Psoas muscle (tissue), 8 donors: ENCODE measurements at places on chromosomes 2 and 18. TPM values are rescaled to one million over a fixed set of nuclear protein-coding genes. Genes with fewer than 3 reads are reported as not detected.

GRCh38 chr2:12318427-12319057 lies 398.2 kb upstream of the TRIB2 start:
- DNase-seq, result no peak

DNA sequence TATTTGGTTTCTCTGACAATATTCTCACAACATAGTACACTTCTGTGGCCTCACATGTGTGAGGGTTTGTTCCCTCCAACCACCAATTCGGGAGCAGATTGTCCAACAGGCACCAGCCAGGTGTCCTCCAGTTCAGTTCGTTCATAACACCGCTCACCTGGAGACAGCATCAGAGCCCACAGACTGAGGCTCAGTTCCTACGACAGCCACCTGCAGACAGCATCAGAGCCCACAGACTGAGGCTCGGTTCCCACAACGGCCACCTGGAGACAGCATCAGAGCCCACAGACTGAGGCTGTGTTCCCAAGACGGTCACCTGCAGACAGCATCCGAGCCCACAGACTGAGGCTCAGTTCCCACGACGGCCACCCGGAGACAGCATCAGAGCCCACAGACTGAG lies 58.2 kb upstream of the SNTG2 start:
- DNase-seq, result no peak

- DNase-seq, result no peak
Measured at GRCh38 chr18:58370612-58371011, 258.3 kb downstream of the ALPK2 start.

DNA sequence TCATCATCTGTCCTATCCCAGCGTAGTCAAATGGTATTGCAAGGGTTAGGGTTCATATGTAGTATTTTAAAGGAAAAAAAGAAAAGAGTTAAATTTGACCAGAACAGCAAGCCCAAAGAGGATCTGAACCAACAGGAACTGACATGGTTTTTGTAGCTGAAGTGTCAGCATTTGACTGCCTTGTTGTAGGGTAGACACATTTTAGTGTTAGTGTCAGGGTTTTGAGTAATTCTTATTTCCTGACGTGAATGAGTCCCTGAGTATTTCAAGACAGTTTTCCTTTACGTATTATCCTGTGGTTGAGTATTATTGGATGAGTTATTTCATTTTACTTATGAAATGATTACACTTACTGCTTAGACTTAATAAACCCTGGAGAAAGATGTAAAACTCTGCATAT lies 173.3 kb upstream of the ZEB2 start:
- DNase-seq, result no peak

GRCh38 chr2:144983107-144983506 lies 463.2 kb upstream of the ZEB2 start:
- DNase-seq, result no peak

GRCh38 chr2:171214093-171214492 lies 53.4 kb upstream of the TLK1 start:
- DNase-seq, result no peak

DNA sequence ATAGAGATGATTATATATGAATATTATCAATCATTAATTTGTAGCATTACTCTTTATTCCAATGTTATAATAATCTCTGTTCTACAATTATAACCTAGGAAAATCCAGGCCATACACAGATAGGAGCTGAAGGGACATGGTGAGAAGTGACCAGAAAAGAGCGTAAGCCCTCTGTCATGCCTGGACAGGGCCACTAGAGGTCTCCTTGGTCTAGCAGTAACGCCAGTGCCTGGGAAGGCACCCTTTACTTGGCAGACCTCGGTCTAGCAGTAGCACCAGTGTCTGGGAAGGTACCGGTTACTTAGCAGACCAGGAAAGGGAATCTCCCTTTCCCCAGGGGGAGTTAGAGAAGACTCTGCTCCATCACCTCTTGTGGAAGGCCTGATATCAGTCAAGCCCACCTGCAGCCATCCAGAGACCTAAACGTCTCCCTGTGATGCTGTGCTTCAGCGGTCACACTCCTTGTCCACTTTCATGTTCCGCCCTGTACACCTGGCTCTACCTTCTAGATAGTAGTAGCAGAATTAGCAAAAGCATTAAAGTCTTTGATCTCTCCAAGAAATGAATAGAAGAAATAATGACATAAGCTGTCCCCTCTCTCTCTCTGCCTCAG lies 447.5 kb upstream of the FSIP2 start:
- no peak for DNase-seq

GRCh38 chr2:170238776-170239175 lies 60.8 kb downstream of the MYO3B start:
- no peak for DNase-seq

Gene KIAA2012
- not detected for total RNA-seq

Gene CPLX4
- total RNA-seq, result not detected

Gene VAMP5
- total RNA-seq, result 78.0 TPM

Gene KYNU
- 0.69 TPM for total RNA-seq
